ENCODE measurements at places on chromosomes 6 and 20. TPM values are rescaled to one million over a fixed set of nuclear protein-coding genes. Genes with fewer than 3 reads are reported as not detected.

The ZNF292 gene
- total RNA-seq: 70.2 TPM

The PNRC1 gene
- total RNA-seq: 264 TPM

The WFDC5 gene
- not detected for total RNA-seq

The GNMT gene
- 1.0 TPM for total RNA-seq

The TSHZ2 gene
- 0.54 TPM for total RNA-seq

The CASP8AP2 gene
- 49.1 TPM for total RNA-seq

Data from activated naive CD8-positive, alpha-beta T cell treated with anti-CD3 and anti-CD28 coated beads, Interleukin-2, amount 10 ng/mL, durations not matched to agents 7 days and 5 days (primary cell).